ENCODE measurements at places on chromosomes 2 and 18. TPM values are rescaled to one million over a fixed set of nuclear protein-coding genes. Genes with fewer than 3 reads are reported as not detected.

MYCN gene
- total RNA-seq, result 39.5 TPM

SERPINB11 gene
- total RNA-seq, result not detected

DNA sequence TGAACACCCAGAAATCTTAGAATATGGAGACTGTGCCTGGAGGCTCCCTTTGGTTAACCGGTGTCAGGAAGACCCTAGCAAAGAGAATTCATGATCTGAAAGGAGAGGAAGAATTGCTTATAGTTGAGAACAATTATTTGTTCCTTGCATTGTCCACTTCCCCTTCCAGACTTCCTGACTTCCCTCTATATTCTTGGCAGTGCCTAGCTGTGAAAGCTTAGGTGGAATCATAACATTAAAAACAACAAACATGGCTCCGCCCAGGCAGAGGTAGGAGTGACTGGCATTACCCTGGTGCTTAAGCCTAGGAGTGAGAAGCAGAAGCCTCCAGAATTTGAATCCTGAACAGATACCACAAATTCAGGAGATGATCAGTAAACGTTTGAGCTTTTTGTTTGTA is 1.9 kb downstream of the TTL start:
- no peak for DNase-seq

GRCh38 chr2:62074233-62074632 is 121.7 kb upstream of the B3GNT2 start:
- no peak for DNase-seq

GRCh38 chr2:157874997-157875640 is 1.0 kb downstream of the ACVR1 start:
- no peak for DNase-seq

DNA sequence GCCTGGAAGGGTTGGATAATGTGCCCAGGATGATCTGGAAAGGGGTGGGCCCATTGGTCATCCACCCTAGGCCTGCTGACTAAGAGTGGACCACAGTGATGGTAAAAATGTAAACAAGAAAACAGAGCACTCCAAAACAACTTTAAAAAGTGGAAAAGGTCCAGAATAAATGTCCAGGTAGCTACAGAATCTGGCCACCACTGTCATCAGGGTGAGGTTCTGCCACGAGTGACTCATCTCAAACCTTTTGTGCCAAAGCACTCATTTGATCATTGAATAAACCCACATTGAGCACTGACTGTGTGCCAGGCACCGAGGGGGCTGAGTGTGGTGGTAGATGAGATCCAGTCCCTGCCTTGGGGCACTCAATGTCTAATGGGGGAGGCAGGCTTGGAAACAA is 64.9 kb downstream of the EMX1 start:
- DNase-seq, result no peak

DNA sequence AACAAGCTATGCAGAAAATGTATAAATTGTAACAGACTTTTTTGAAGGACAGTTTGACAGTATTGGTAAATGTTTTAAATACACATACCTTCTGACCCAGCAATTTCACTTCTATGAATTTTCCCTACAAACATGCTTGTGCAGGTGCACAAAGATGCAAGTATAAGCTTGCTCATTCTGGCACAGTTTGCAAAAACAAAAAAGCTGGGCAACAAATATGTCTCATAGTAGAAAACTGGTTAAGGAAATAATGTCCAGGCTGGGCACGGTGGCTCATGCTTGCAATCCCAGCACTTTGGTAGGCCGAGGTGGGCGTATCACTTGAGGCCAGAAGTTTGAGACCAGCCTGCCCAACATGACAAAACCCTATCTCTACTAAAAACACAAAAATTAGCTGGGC is 96.9 kb upstream of the NEDD4L start:
- no peak for DNase-seq

All from cerebellum (tissue), 4 donors.